ENCODE measurements at places on chromosomes 4 and X.

GRCh38 chr4:118850488-118851173, 14.7 kb upstream of the SEC24D start:
- no peak for DNase-seq

GRCh38 chr4:3729188-3729881, 36.9 kb upstream of the ADRA2C start:
- DNase-seq, result no peak

- no peak for DNase-seq
These were observed 49.1 kb downstream of the GPRIN3 start for GRCh38 chr4:89258506-89258905.

DNA sequence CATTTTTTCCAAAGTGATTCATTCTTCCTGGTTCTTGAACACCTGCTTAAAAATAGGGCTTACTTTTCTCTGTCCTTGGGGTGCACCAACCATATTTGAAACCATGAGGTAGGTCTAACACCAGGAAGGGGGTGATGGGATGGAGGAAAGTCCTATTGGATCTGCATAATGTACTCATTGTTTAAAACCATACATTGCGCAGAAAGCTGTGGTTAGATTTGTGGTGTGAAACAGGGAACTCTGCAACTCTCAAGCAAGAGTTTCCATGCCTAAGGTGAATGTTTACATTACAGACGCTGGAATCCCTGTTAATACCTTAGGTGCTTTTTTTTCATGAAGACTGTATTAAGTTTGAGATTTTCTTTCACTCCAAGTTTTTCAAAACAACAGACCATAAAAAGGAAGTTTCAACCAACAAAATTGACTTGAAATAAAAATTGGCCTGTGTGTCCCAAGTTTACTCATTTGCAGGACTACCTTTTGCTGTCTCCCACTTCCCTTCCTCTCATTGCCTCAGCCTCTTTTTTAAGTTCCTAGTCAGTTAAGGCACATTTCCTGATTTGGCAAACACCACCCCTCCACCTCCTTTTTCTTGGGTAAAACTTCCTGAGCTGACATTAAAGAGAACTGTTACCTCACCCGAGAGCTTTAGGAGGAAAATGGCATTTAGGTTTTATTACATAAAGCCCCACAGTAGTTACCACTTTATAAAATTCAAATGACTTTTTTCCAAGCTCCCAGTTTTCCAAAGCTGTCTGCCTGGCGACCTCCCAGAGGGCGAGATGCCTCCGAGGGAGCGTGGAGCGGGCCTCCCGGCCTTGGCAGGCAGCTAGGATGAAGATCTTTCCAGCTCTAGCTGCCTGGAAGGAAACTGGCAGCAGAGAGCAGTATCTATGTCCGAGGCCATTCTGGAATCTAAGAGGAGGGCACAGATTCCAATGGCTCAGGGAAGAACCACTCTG, 47.9 kb upstream of the RBPJ start:
- no peak for DNase-seq

DNA sequence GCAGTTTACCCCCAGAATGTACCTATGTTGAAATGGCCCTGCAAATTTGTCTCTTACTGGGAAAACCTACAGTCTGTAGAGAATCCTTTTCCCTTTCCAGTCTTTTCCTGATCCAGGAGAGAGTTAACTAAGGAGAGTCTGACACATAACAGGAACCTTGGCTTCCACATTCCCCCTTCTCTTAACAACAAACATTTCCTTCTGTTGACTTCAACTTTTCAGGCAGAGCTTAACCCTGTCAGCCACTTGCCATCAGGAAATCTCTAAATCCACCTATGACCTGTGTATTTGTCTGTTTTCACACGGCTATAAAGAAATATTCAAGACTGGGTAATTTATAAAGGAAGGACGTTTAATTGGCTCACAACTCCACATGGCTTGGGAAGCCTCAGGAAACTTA, 45.6 kb upstream of the GPR78 start:
- DNase-seq, result no peak

DNA sequence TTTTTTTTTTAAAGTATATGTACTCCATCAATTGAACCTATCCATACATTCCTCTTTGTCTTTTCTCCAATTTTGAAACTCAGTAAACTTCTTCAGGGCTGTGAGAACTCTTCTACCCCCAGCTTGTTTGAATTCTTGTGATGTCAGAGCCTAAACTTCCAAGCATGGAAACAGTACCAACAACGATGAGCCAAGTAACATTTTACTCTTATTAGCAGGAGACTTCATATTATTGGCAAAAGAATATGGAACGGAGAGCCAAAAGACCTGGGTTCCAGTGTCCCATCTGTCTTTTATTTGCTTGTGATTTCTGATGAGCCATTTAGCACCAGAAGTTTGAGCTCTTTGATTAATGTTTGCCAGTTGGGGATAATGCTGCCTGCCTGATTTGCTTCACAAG, 5.3 kb downstream of the DIAPH2 start:
- DNase-seq, result no peak

GRCh38 chrX:83516597-83516996, 8.5 kb downstream of the POU3F4 start:
- no peak for DNase-seq

- DNase-seq, result no peak
These were observed 23.2 kb downstream of the NKX1-1 start for GRCh38 chr4:1382776-1383727.

DNA sequence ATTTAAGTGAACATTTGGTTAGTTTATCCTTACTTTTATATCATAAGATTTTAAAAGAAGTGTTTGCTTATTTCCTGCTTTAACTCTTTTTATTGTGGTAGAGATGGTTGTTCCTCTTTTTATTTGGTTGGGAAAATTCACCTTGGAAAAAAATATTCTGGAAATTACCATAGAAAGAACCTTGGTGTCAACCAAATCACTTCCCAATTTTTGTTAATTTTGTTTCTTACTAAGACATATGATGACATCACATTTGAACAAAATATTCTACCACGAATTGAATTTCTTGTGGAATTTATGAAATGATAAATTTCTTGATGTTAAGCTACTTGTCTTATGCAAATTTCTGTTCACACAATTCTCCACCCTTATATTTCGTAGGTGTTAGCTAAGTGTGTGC, 33.7 kb downstream of the LAMTOR3 start:
- no peak for DNase-seq

GRCh38 chr4:1368421-1369090, 21.5 kb downstream of the UVSSA start:
- DNase-seq, result no peak

GRCh38 chr4:123587983-123588494, 191.4 kb downstream of the SPRY1 start:
- no peak for DNase-seq

GRCh38 chrX:22171287-22172060, 101.2 kb upstream of the CBLL2 start:
- DNase-seq, result no peak

DNA sequence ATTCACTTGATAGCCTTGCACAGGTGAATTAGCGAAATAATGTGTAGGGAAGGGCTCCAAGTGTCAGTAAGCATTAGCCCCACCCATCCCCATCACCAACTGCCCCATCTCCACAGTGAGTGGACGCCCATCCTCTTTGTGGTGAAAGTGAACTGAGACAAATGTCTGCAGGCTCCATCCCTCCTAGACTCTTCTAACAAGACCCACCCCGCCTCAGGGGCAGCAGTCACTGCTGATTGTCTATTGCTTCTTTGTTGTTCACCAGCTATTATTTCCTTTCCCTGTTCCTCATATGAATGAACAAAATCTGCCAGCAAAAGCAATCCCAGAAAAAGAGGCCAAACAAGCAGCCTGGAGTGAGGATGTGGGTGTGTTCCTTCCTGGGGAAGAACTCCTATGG, 96.4 kb downstream of the LDB2 start:
- DNase-seq, result no peak

DNA sequence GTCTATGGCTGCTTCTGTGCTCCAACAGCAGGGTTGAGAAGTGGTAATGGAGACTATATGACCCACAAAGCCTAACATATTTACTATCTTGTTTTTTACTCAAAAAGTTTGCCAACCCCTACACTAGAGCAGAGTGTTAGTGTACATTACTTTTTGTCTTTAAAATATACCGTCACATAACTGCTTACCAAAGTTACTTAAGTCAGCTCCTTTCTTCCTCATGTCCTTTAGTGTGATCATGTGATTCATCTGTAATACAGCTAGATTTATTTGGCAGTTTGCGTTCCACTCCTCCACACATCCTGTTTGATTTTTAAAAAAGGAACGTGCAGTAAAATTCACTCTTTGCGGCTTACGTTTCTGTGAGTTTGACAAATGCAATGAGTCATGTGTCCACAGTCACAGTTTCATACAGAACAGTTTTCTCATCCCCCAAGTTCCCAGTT, 162.4 kb upstream of the GPRIN3 start:
- no peak for DNase-seq

DNA sequence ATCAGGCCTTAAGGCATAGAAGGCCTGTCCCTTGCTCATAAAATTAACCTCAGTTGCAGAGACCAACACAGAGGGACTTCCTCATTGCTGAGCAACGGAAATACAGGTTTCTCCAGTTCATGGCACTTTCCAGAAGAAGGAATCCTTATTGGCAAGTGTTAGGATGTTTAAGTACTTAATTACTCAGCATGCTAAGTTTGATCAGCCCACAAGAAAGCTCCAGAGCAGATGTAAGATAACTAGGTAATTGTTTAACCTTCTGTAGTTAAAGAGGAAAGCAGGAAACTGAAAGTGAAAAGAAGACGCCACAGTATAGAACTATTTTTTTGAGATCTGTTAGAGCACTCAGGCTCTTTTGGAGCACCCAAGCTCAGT, 33.5 kb downstream of the SMS start:
- no peak for DNase-seq

DNA sequence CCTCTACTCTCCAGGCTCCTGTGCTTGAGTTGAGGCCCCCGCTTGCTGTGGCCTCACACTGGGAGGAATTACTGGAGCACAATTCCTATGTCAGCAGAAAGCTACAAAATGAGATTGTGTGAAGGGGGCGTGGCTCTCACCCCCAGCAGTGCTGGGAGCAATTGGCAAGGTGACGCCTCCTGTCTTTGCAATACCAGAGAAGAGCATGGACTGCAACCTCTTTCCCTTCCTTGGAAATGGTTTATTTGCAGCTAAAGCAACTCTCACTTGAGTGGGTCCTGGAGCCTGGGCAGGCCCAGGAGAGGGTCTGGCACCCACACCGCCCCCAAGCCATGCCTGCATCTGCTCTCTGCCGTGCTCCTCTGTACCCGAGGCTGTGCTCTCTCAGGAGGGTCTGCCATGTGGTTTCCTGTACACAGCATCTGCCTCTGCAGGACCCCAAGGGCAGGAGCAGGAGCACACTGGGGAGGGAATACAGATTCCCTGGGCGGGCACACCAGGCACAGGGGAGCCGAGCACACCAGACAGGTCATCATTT, 32.9 kb upstream of the HGFAC start:
- DNase-seq, result no peak

DNA sequence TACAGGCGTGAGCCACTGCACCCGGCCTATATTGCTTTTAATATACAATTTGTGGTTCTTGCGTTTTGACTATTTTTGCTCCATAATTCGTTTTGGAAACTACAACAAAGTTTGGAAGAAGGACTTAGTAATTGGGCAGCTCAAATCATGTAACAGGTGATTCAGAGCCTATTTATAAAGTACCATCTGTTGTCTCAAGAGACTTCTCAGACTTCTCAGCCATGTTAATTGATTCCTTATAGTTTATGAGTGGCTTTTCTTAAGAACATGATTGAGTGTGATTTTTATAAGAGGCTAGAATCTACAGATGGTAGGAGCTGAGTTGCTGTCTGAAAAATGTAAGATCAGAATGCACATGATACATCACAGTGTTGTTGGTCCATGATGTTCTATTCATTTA, 240.2 kb downstream of the ADGRL3 start:
- DNase-seq, result no peak

DNA sequence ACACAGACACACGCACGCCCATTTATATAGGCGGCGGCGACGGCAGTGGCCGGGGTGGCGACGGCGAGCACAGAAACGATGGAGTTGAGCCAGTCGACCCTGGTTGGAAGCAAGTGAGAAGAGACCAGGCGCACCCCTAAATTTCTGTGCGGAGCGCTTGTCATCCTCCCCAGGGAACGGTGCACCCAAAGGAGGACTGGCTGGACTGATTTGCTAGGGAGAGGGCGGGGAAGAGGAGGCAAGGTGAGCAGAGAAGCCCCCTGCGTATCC, 302 bp downstream of the NHS start:
- no peak for DNase-seq

DNA sequence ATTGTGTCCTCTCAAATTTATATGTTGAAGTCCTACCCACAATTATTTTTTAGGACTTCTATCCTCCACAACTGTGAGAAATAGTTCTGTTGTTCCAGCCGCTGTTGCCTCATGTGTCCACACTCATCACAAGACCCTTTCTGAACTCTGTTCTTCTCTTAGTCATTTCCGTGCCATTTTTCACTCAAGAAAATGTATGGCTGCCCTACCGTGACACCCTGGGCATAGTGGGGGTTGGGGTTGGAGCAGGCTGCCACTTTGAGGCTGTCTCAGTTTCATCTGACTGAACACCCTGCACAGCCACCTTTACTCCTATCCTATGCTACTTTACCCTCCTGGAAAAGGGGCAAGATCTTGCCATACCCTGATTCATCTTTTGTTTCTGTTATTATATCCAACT, 319.1 kb downstream of the TENM3 start:
- no peak for DNase-seq

DNA sequence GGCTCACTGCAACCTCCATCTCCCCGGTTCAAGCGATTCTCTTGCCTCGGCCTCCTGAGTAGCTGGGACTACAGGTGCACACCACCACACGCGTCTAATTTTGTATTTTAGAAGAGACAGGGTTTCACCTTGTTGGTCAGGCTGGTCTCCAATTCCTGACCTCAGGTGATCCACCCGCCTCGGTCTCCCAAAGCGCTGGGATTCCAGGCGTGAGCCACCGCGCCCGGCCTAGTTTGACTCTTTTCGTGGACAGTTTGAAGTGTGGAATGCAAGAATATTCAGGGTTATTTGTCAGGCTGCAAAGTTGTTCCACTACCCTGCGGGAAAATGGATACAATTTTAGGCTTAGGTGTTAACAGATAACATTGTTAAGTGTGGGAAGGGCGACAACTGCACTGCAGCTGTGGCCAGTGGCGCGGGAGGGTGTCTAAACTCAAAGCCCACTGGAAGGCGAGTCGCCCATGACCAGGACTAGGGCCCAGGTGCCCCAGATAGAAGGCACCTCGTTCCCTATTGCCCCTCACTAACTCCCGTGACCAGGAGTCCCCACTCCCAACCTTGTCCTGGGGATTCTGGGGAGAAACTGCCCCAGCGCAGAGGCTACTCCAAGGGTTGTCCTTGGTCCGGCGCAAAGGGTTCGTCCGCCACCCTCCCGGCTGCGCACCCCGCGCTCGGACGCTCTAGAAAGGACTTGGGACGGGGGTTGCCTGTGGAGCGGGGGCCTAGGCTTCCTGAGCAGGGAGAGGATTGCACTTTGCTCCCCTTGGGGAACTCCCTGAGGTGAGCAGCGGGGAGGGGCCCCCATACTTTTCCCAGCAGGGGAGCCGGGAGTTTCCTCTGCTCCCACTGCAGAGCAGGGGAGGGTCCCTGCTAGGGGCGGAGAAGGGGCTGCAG, 1.1 kb upstream of the CD99 start:
- no peak for DNase-seq

- DNase-seq, result no peak
These were observed 239.7 kb upstream of the NOCT start for GRCh38 chr4:138775890-138776289.

GRCh38 chr4:58064653-58065052, 954.5 kb upstream of the IGFBP7 start:
- DNase-seq, result no peak

Measured in cerebellar nuclear complex (tissue), 1 donor.